AG08396 (cell line): ENCODE measurements at places on chromosomes 4 and X.

DNA sequence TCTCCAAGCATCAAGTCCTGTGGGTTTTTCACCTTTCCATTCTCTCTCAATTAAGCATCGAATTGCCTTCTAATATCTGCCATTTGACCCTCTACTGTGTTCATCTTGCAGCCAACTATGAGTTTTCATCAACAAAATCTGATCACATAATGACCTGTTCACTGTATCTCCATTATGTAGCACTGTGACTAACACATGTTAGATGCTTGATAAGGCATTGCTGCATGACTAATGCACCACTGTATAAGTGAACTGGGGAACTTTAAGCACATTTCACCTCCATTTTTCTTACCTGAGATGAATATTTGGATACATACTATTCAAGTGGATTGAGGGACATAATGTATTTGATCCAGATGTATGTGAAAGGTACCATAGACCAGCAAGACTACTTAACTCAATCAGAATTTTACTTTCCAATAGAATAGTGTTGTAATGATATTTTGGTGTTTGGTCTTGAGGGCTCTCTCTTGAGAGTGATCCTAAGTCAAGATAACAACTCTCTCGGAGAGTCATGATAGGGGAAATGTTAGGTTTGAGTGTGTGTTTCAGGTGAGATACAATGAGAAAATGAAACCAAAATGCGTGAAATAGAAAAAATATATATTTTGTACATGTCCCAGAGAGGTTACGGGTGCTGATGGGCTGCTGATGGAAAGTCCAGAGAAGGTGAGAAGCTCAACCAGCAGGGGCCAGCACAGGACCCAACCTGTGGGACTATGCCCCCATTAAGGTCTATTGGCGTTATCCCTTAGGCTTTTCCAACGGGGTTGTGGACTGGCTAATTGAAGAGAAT is 60.2 kb upstream of the HS3ST1 start:
- DNase-seq = no peak

- DNase-seq = no peak
These were observed 1.9 kb downstream of the TBL1X start for GRCh38 chrX:9466736-9467135.

GRCh38 chrX:53065104-53065503 is 16.5 kb downstream of the GPR173 start:
- DNase-seq = no peak

- DNase-seq = no peak
These were observed 349.2 kb upstream of the NOCT start for GRCh38 chr4:138666366-138666765.

- no peak for DNase-seq
These were observed 23.2 kb upstream of the TSR2 start for GRCh38 chrX:54416965-54417364.

DNA sequence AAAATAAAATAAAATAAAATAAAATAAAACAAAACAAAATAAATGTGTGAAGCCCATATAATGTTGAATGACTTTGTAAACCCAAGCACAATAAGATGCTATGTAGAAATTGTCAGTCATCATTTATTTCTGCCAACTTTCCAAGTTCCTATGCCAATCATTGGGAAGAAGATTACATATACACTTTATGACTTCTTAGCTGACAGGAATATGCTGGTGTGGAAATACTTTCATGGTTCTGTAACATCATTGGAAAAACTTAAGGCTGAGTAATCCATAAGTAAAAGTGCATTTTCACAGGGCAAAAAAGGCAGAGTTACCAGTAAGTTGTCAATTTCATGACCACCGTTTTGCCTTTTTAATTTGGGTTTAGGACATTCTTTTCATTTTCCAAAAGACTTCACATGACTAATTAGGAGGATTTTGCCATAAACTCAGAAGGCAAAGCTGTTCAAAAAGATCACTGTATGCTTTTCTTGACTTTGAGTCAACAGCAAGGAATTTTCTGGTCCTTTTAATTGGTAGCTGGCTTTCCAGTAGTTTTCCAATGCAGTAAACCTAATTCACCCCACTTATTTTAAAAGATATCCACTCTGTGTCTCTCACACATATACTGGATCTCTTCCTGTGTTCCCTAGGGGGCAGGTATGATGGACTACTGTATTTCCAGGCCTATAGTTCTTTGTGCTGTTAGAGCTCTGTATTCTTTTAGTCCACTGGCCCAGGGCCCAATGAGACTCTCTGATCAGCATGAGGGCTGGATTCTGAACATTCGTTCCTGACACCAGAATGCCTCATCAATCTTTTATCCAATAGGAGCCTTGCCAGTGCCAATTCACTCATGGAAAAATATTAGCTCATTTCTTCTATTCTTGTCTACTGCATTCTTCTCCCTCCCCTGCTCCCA is 26.2 kb upstream of the SCRG1 start:
- DNase-seq = peak; percentile 49

GRCh38 chr4:146165840-146166239 is 9.7 kb upstream of the LSM6 start:
- no peak for DNase-seq

- DNase-seq = no peak
These were observed 122.5 kb upstream of the TRIM2 start for GRCh38 chr4:153081693-153082092.

DNA sequence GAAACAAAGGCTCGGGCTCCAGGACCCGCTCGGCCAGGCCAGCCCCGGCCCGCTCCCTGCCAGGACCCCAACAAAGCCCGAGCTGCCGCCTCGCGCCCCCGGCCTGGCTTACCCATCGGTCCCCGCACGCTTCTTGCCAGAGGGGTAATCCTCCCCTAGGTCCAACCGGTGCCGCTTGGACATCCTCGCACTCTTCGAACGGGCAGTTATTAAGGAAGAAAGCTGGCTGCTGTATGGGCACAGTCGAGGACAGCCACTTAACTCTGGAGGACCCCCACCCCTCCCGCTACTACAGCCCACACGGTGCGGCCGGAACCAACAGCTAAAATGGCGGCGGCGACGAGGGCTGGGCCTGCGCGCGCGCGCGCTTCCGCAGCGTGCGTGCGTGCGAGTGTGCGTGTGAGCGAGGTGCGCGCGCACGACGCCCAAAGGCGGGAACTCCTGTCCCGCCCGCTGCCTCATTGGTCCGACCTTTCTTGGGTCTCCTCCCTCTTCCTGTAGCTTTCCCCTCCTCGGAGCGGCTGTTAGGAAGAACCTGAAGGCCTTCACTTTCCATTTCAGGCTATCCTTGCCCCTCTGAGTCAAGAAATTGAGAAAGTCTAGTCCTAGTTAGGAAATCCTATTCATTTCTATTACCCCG is at the start of gene DHX15:
DHX15 (minus strand) TSS at position 344 of the 640 bp plus-strand sequence; CDS start at position 183, 161 bp downstream.
- peak; percentile 95 for DNase-seq

DNA sequence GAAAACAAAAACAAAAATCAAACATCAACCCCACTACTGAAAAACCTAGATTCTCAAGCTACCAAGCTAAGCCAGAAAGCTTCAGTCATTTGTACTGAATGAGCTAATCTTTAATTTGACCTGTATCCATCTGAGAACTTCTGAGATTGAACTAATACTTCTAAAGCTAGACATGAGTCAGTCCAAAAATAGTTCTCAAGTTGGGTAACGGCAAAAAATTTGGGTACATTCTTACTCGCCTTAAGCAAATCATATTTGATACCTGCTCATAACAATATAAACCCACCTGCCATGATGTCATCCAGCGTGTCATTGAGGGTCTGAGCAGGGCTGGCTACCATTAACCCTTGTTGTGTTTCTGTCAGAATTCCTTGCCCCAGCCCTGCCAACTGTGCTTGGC is 69.7 kb upstream of the COX18 start:
- no peak for DNase-seq

DNA sequence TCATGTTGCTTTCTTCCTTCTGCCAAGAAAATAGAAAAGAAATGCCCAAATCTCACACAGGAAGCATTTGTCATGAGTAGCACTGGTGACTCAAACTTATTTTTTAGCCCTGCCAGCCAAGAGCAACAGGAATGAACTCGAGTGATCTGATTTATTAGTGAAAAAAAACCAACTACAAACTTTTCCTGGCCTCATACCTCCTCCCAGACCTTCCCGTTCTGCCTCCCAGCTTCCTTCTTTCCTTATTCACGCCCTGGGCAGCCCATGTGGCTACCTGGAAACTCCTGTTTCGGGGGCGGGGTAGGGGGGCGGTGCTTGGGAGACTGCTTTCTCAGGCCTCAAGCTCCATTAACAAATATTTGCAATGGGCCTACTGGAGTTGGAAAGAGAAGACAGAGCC is 178.5 kb downstream of the NHS start:
- peak; percentile 25 for DNase-seq

DNA sequence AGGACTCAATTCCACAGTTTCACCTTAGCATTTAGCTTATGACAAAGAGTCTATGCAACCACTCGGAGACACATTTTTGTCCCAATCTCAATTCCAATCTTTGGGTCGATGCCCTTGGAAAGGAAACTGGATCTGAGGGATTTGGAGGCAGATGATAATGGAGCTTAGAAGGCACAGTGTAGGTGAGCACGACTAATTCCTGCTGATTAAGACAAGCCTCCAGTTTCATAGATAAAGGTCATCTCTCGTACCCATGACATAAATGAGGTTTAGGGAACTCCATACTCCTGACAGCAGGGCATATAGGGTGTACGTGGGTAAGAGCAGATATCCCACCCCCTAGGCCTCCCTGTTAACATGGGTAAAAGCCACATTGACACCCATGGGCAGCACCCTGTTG is 24.4 kb upstream of the ZNF718 start:
- DNase-seq = no peak

- no peak for DNase-seq
These were observed 52.1 kb downstream of the PWWP3B start for GRCh38 chrX:106220177-106220576.

DNA sequence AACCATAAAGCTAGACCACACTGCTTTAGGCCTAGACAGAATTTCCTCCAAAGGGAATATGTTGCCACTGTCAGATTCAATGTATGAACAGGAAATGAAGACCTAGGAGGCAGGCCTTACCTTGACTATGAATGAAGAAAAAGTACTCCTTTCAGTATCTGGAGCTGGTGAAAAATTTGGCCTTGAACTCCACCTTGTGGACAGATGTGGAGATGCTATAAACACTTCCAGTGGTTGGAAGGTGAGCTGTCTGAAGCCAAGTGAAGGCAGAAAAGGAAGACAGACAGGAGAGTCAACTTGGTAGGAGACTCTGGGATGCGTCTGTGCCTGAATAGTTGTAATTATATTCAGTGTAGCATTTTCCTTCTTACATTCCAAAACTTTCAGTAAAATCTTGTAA is 17.2 kb downstream of the SPIN3 start:
- peak; percentile 41 for DNase-seq

DNA sequence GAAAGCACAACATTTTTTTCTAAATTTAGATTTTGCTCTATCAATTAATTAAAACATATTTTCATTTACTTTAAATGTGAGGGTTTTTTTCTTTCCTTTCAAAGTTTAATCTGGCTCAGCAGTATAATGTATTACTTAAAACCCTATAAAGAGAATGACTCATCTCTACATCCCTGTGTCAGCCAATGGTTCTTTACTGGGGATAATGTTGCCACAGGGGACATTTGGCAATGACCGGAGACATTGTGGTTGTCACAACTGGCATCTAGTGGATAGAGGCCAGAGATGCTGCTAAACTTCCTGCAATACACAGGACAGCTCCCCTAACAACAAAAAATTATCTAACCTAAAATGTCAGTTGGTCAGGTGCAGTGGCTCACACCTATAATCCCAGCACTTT is 53.8 kb downstream of the SYNPO2 start:
- no peak for DNase-seq

DNA sequence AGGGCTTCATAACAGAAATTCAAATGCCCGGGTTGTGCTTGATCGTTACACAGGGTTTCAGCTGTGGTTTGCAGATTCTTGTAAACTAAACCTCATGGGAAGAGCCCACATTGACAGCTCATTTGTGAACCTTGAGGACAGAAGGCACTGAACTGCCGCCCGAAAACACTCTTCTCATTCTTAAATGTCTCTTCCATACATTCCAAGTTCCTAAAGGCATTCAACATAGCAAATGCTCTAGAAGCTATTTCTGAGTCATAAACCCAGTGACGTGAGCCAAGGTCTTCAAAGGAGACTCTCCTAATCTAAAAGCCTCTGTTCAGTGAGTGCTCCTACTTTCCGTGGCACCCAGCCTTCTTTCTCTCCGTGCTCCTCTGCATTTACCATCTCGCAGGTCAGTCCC is 737.8 kb upstream of the FRG1 start:
- peak; percentile 19 for DNase-seq

- no peak for DNase-seq
These were observed 45.5 kb downstream of the SRPX start for GRCh38 chrX:38175139-38175538.

DNA sequence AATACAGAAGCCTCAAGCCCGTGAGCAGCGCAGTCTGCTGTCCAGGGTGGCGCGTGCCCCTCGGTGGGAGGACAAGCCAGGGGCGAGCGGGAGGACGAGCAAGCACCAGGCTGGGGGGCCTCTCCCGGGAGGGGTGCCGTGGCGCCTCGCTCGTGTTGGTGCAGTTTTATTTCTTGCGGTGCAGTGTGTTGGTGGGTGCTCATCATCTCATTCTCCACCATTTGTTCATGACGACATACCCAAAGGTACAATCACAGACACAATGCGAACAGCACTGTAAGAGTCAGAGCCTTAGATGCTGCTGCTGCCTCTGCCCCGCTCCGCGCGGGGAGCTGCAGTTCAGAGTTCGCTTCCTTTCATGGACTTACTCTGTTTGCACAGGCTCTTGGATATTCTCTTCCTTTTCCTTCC is 30.3 kb downstream of the RGS12 start:
- no peak for DNase-seq

DNA sequence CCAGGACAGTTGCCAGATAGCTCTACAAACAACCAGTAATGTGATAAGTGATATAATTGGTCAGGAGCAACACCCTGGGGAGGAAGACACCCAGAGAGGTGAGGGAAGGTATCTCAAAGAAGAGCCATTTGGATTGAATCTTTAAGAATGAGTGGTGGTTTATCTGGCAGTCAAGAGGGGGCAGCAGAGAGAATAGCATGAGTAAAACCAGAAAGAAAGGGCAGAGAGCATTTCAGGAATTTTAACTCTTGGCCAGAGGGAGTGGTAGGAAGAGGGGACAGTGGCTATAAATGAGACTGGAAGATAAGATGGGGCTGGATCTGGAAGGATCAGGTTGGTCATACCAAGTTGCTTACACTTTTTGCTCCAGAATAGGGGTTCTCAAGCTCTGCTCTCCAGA is 5.9 kb upstream of the SEPTIN6 start:
- peak; percentile 67 for DNase-seq

- DNase-seq = no peak
These were observed 655.6 kb upstream of the PCDH10 start for GRCh38 chr4:132493476-132493875.

GRCh38 chr4:40550948-40551462 is 78.7 kb downstream of the RBM47 start:
- no peak for DNase-seq

- no peak for DNase-seq
These were observed 71.1 kb downstream of the ZNF732 start for GRCh38 chr4:234178-234577.
